ENCODE measurements at places on chromosomes 2 and 18.

DNA sequence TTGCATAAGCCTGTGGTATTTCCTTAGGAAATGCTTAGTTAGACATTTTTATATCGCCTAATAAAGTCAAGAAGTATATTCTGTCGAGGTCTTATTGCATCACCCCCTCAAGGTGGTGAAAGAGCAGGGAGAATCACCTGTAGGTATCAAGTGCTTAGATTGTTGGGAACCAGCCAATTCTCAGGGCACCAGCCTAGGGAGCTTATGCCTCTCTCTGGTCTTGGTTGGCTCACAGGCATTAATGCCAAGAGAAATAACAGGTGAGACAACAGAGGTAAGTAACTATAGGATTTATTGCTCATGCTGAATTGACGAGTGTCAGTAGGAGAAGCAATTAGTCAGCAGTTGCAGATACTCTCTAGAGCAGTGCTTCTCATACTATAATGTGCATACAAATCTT is 663.3 kb upstream of the ZNF804A start:
- no peak for DNase-seq

- peak; percentile 56 for DNase-seq
These were observed 807 bp upstream of the CREB1 start for GRCh38 chr2:207528980-207529329.

DNA sequence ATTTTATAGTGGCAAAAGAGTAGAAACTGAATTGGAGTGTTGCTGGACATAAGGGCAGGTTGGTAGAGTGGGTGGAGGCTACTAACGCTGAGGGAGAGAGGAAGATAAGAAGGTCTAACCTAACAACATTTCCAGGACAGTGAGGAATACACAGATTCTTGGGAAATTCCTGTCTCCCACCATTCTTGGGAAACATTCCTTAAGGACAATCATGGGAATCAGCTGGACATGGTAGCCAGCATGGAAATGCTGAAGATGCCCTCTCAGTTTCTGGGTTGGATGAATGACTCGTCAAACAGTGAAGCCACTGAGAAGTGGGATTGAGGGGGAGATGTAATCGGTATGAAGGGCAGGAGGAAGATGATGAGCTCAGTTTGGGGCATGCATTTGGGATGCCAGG is 265.4 kb downstream of the AFF3 start:
- no peak for DNase-seq

DNA sequence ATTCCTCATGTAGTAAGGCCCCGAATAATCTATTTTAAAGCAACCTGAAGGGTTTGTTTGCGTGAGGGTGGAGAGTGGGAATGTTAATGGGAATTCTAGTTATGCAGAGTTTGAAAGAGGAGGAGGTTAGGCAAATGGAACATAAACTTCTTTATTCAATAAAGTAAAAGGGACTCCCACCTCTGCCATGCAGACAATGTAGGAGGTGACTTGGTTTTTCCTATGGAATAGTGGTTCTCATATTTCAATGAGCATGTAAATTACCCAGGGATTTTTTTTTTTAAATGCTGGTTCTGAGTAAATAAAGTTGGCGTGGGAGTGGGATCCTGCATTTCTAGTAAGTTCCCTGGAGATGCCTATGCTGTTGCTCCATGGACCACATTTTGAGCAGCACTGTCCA is 367.9 kb downstream of the THSD7B start:
- DNase-seq, result no peak

- no peak for DNase-seq
These were observed 2.9 kb upstream of the GTF3C3 start for GRCh38 chr2:196802401-196802800.
